ENCODE measurements at places on chromosomes 2 and 18.

- peak; percentile 40 for DNase-seq
These were observed 255.8 kb downstream of the GLI2 start for GRCh38 chr2:120991441-120991840.

- no peak for DNase-seq
These were observed 10.9 kb downstream of the CIB4 start for GRCh38 chr2:26630235-26630634.

GRCh38 chr18:27235218-27235870 lies 50.2 kb upstream of the CHST9 start:
- DNase-seq, result no peak

- no peak for DNase-seq
These were observed 26.8 kb upstream of the SLC9A2 start for GRCh38 chr2:102592601-102593000.

GRCh38 chr18:41226186-41226585 lies 728.8 kb upstream of the PIK3C3 start:
- no peak for DNase-seq
